AG08395 (cell line): ENCODE measurements at places on chromosomes 6 and 20.
A peak's percentile ranks its signal among the peaks of the same experiment; 100 is the strongest.

- no peak for DNase-seq
Measured at GRCh38 chr6:22298475-22298890, 1.6 kb upstream of the PRL start.

GRCh38 chr20:667351-668034 lies 8.1 kb downstream of the SCRT2 start:
- peak; percentile 61 for DNase-seq

DNA sequence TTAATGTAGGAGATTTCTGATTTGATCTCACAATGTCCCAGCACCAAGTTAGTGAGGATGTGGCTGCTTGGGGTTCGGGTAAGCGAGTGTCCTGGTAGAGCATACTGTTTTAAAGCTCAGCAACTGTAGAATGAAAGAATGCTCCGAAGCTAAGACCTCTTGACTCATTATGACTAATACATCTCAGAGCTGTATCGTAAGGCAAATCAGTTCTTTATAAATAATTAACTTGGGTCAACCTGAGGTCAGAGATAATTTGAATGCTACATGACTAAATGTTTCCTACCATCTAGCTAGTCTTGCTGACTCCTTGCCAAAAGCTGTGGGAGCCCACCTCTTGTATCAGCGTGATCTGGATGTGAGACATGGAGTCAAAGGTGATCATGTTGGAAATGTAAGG lies 128.8 kb upstream of the PDE7B start:
- peak; percentile 76 for DNase-seq

- DNase-seq: no peak
Measured at GRCh38 chr6:117272032-117272866, 6.9 kb downstream of the VGLL2 start.

DNA sequence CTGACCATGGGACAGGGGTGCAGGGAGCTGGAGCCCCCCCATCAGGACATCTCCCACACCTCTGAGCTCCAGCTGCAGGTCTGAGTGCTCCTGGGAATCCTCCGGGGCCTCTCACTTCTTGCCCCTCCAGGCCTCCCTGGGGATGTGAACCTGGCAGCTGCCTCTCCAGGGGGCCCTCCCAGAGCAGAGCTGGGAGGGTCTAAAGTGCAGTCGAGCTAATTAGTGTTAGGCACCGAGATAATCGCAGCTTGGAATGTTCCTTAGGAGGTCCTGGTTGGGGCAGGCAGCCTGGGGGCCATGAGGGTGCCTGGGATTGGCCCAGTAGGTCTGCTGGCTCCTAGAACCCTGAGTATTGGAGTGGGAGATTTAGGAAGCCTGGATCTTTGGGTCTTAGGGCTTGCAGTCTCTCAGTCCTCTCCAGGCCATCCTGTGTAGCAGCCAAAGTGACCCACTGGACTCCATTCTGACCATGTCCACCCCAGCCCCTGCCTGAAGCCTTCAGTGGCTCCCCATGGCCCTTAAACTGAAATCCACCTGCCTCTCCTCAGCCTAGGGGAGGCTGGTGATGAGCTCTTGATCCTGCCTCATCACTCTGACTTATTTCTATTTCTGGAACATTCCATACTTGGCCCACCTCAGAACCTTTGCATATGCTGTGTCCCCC lies 26.0 kb downstream of the CEBPB start:
- DNase-seq: no peak

GRCh38 chr6:152268846-152269442 lies 368.2 kb downstream of the SYNE1 start:
- DNase-seq: no peak

GRCh38 chr6:111660531-111660930 lies 54.9 kb upstream of the TRAF3IP2 start:
- DNase-seq: no peak

DNA sequence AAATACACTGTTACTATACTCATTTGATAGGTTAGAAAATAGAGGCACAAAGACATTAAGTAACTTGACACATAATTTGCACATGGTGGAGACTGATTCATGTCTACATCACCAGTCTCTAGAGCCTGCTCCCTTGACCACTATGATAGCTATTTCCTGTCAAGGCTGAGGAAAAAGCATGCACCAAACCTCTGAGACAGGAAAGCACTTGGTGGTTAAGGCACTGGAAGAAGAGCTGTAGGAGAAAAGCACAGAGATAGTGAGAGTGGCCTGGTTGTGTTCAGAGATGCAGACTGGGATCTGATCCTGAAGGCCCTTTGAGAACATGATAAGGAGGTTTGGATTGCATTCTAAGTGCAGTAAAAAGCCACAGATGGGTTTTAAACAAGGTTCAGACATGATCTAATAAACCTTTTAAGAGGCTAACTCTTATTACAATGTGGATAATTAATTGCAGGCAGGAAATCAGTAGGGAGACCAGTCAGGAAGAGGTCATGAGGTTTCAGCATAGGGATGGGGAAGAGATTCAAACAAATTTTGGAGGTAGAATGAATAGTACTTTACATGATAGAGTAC lies 168.9 kb downstream of the PHF3 start:
- DNase-seq: peak; percentile 66

GRCh38 chr6:15132854-15133670 lies 112.8 kb upstream of the JARID2 start:
- DNase-seq: peak; percentile 85

- DNase-seq: peak; percentile 15
Measured at GRCh38 chr6:21342501-21342900, 251.1 kb upstream of the SOX4 start.

DNA sequence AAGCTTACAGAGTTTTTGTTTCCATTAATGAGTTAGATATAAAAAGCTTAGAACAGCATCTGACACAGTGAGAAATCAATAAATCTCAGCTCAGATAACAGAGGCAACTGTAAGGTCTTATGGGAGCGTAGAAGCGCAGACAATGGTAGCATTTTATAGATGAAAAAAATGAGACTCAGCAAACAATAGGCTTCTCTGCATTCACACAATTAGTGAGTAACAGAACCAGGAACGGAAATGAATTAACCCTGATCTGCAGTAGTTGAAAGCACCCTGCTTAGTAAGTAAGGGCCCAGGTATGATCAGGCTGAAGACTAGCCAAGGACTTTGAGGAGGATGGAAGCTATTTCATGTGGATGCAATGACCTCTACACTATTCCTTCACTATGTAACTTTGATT lies 147.2 kb upstream of the EYA4 start:
- DNase-seq: no peak

DNA sequence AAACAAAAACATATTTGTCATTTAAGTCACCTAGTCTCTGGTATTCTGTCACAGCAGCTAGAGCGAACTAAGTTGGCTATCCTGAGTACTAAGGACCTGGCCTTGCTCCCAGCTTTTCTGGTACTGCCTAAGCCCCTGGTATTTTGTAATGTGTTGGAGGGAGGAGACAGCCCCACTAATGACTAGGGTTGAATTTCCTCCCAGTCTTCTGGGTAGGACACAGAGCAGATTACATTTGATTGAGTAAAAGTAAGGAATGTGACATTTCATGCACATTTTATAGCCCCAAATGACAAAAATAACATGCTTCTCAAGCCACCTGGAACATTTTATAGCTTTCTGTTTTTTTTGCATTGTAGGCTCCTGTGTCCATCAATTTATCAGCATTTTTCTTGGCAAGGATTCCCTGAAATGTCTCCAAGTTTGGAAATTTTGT lies 47.9 kb upstream of the DDR1 start:
- peak; percentile 81 for DNase-seq

DNA sequence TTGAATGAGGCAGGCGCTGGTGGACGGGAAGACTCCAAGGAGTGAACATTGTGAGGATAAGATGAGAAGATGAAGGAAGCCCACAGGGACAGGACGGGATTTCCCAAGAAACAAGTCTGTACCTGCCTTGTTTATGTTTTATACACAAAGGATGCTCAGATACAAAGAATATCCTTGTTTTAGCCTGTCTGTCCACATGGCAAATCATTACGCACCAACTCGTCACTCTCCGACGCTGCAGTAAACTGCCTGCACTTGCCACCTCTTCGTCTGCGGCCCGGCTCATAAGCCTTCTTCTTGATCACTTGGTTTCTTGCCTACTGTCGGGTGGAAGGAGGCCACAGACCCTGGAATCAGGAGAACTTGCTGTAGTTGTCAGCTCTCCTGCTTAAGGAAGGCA lies 85.4 kb downstream of the CD83 start:
- DNase-seq: no peak

- DNase-seq: no peak
Measured at GRCh38 chr20:1627200-1627550, 7.4 kb upstream of the SIRPB1 start.

GRCh38 chr6:52995913-52996645 lies 995 bp upstream of the GSTA4 start:
- no peak for DNase-seq

GRCh38 chr6:24918641-24919055 lies 17.1 kb downstream of the RIPOR2 start:
- no peak for DNase-seq

- DNase-seq: peak; percentile 8
Measured at GRCh38 chr20:7608250-7608649, 332.0 kb downstream of the HAO1 start.

DNA sequence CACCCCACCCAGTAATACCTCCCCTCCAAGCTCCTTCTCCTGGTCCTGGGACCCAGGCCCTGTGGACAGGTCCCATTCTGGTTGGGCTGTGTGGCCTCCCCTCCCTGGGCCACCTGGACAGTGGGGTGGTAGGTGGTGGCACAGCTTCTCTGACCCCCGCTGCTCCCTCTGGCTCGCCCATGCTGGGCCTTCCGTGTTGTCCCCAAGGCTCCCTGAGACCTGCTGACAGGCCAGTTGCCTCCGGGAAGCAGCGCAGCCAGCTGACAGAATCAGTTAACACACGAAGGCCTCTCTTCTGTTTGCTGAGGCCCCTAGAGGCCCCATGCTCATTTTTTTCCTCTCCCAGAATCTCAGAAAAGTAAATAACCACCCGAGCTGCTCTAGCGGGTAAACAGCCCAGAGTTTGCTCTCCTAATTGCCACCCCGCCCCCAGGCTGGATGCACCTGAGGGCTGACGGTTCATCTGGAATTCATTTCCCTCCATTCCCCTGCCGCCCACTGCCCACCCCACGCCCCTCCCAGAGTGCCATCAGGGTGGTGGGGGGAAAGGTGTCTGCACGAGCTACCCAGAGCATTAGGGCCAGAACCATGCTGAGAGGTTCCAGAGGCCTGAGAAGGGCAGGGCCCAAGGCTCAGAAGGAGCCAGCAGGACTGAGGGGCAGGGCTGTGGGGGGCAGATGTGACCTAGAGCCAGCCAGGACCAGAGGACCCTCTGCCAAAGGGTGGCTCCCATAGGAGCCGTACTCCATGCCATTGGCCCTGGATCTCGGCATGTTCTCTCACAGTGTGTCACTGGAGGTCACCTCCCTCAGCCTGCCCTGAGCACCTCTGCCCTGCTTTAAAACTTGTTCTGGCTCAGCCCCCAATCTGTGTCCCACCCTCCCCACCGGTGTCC lies 157.5 kb downstream of the GRM4 start:
- no peak for DNase-seq

GRCh38 chr6:106927531-106928398 lies 46.8 kb downstream of the CD24 start:
- peak; percentile 58 for DNase-seq

DNA sequence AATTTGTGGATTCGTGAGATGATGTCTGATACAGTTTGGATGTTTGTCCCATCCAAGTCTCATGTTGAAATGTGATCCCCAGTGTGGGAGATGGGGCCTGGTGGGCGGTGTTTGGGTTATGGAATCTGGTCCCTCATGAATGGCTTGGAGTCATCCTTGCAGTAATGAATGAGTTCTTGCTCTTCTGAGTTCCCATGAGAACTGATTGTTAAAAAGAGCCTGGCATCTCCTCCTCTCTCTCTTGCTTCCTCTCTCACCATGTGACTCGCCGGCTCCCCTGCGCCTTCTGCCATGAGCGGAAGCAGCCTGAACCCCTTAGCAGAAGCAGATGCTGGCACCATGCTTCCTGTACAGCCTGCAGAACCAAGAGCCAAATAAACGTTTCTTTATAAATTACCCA lies 30.5 kb upstream of the RPP40 start:
- no peak for DNase-seq

- DNase-seq: no peak
Measured at GRCh38 chr6:67839818-67840217, 795.3 kb upstream of the ADGRB3 start.

GRCh38 chr6:34875292-34876213 lies 12.3 kb downstream of the TAF11 start:
- no peak for DNase-seq

- DNase-seq: no peak
Measured at GRCh38 chr6:14384175-14384949, 266.8 kb downstream of the CD83 start.

DNA sequence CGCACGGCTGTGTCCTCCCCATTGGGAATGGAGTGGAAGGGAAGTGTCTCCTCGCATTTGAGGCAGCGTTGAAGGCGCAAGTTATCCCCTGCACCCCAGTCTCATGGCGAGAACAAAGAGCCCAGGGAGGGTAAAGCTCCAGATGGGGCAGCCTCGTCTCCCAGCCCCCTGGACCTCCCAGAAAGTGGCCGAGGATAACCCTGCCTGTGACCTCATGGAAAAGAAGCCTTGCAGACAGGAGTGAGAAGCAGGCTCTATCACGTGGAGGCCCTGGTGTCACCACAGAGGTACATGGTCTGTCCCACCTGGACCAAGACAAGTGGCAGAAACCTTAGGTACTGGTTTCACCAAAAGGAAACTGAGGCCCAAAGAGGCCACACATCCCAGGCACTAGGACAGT lies 134.8 kb upstream of the RPS6KA2 start:
- DNase-seq: no peak

DNA sequence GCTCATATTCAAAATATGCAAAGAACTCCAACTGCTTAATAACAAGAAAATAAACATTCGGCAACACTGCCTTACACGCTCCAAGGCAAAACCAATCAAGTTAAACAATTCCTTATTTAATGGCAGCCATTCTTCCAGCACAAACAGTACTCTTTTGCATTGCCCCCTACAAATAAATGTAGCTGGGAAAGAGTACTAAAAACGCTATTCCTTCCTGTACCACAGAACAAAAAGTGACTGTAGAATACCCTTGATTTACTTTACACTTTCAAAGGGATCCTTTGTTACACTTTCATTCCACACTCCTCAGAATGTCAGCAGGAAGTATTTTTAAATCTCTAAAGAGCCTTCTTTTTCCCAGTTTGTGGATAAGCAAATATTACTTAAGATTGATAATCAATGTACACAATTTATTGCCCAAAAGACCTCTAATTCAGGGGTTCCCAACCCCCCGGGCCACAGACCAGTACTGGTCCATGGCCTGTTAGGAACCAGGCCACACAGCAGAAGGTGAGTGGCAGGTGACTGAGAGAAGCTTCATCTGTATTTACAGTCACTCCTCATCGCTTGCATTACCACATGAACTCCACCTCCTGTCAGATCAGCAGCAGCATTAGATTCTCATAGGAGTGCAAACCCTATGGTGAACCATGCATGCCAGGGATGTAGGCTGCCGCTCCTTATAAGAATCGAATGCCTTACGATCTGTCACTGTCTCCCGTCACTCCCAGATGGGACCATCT lies 51.6 kb downstream of the MBOAT1 start:
- DNase-seq: peak; percentile 18

DNA sequence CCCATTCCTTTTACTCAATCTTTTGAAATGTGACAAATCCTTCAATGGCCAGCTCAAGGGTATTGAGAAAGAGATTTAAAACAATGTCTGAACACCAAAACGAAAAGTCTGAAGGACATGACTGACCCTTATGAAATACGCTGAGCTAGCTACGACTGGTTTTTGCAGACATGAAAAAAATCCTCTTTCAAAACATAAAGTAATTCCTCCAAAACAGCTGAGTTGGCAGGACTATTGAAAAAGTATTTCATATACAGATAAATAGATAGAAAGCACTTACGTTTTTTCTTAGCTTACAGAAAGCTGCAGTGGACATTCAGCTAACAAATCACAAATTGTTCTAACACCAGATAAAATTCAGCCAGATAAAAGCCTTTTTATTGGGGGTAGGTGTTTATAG lies 702.7 kb upstream of the AGPAT4 start:
- DNase-seq: no peak
